Activated CD4-positive, alpha-beta T cell treated with anti-CD3 and anti-CD28 coated beads, Interleukin-2, amount 10 ng/mL, durations not matched to agents 24 days and 14 days (primary cell): ENCODE measurements at places on chromosomes 5 and 9. TPM values are rescaled to one million over a fixed set of nuclear protein-coding genes. Genes with fewer than 3 reads are reported as not detected.

IL3 gene
- total RNA-seq = 67.7 and 71.3 TPM in 2 replicates

DNA sequence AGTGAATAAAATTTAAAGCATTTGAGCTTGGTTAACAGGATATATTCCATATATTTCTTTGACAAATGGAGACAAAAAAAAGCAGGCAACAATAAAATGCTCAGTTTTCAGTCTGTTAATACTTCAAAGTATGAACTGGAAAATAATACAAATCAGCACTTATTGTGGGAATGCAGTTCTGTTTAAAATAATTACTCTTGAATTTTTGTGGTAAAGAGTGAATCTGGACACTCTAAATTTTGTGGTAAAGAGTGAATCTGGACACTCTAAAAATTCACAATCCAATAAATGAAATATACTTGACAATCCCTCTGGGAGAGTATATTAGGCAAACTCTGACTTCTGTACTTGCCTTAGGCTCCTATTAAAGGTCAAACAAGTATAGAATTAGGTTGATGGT lies 141.9 kb upstream of the RASA1 start:
- DNase-seq = no peak

DNA sequence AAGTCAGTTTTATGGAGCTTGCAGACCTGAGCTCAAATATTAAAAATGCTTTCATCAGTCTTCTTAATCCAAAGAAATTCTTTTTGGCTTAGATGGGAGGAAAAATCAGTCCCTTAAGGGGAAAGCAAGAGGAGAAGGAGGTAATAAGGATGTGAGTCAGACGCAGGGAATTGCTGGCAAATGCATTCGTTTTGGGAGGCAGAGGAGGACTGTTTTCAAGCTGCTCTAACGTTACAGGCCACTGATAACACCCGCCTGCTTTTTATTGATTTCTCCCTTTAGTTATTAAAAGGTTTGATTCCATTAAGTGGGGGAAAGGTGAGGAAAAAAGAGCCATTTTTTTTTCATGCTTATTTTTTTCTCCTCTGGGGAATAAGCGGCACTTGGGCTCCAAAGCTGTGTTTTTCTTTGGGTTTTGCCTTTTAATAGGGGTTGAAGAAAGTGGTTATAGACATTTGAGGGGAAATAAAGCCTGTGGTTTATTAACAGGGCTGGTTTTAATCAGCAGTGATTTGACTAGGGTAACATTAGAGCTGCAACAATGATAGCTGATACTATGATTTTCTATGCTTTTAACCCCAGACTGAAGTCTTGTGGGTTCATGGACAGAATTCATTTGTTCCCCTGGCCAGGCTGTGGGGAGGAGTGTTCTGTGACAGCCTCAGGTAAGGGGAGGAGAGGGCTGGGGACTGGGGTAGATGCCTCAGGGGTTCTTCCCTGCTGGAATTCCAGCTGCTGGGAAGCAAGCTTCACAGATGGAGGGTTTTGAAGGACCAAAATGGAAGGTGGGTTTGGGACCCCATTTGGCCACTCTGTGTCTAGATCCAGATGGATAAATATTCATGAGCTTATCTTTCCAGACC lies 225.2 kb downstream of the GAS1 start:
- no peak for DNase-seq

- DNase-seq = no peak
Observed at GRCh38 chr5:123874600-123875201, 362.7 kb downstream of the CSNK1G3 start.

DNA sequence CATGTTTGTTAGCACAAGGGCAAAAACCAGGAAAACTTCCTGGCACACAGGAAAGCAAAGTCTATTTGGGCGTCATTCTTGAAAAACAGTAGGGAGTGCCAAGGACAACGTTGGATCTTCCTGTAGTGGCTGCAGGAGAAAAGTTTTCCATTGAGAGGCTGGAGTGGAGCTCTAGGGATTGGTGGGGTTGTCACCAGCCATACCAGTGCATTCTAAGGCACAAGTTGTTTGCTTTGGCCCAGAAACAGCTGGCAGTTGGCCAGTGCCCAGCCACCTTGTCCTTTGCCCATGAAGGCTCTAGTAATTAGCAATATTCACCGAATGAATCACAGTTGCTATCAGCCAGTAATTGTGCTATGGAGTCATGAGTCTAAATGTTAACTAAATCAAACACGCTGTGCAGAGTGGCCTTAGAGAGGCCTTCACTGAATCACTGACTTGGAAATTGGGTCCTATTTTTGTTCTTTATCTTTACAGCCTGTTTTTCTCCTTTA lies 26.4 kb downstream of the TNFSF15 start:
- DNase-seq = no peak

- DNase-seq = no peak
Observed at GRCh38 chr9:3059781-3060468, 216.0 kb upstream of the PUM3 start.

CDC25C gene
- 6.7 and 7.9 TPM in 2 replicates for total RNA-seq

FOXD4L4 gene
- not detected in 2 replicates for total RNA-seq

- DNase-seq = no peak
Observed at GRCh38 chr9:27586304-27586703, 13.0 kb upstream of the C9orf72 start.

GRCh38 chr9:882416-882924 lies 41.0 kb downstream of the DMRT1 start:
- DNase-seq = no peak

NR5A1 gene
- not detected in 2 replicates for total RNA-seq

RAD50 gene
- total RNA-seq = 37.4 and 39.5 TPM in 2 replicates

DNA sequence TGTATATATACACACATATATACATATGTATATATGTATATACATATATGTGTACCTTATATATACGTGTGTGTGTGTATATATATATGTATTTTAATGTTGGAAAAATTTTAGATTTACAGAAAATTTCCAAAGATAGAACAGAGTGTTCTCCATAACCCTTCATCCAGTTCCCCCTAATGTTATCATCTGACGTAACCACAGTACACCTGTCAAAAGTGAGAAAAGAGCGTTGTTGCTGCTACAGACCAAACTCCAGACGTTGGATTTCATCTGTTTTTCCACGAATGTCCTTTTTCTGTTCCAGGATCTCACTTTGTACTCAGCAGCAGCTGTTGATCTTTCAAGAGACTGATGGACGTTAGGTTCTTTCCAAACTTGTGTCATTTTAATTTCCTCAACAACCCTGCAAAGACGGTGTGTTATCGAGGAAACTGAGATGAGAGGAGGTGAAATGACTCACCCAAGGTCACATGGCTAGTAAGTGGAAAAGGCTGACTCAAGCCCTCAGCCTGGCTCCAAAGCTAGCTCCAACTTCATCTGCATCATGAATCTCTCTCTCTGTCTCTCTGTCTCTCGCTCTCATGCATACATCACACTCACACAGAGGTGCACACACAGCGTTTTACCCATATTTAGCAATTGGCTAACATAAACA lies 17.0 kb upstream of the NTNG2 start:
- DNase-seq = peak; percentile 70

DNA sequence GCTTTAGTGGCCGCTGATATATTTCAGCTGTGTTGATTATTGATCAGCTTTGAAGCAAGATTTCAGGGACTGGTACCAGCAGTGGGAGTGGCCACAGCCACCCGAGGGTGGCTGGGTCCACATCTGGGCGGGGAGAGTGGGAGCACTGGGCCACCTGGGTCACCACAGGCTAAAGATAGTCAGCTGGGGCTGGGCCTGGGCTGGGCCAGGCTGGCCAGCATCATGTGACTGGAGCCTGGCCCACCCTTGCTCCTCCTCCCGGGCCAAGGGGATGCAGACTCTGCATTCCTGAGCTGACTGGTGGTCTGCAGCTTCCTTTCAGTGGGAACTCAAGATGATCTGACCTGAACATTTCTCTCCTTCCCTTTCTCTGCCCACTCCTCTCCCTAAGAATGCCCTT lies 27.1 kb downstream of the LARP1 start:
- DNase-seq = no peak

GRCh38 chr5:38393636-38394035 lies 135.3 kb downstream of the EGFLAM start:
- no peak for DNase-seq

HEMGN gene
- total RNA-seq = 0.38 and 0.54 TPM in 2 replicates

DNA sequence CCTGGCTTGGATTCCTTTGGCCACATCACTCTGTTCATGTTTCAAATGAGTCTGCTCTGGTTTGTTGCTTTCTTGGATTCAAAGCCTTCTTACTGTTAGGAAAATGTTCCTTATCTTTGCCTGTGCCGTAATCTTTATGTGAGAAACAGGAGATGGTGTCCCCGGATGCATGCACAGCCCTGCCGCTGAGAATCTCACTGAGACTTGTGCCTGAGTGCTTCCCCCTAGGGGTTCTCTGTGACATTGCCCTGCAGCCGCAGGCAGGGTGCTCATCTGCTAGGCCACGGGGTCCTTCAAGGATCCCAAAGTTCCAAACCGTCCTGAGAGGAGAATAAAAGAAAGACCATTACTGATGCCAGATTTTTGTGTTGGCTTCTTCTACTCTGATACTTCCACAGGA lies 81.4 kb upstream of the ANKRD55 start:
- DNase-seq = no peak

ZNF300 gene
- total RNA-seq = 0.47 and 0.54 TPM in 2 replicates

DNA sequence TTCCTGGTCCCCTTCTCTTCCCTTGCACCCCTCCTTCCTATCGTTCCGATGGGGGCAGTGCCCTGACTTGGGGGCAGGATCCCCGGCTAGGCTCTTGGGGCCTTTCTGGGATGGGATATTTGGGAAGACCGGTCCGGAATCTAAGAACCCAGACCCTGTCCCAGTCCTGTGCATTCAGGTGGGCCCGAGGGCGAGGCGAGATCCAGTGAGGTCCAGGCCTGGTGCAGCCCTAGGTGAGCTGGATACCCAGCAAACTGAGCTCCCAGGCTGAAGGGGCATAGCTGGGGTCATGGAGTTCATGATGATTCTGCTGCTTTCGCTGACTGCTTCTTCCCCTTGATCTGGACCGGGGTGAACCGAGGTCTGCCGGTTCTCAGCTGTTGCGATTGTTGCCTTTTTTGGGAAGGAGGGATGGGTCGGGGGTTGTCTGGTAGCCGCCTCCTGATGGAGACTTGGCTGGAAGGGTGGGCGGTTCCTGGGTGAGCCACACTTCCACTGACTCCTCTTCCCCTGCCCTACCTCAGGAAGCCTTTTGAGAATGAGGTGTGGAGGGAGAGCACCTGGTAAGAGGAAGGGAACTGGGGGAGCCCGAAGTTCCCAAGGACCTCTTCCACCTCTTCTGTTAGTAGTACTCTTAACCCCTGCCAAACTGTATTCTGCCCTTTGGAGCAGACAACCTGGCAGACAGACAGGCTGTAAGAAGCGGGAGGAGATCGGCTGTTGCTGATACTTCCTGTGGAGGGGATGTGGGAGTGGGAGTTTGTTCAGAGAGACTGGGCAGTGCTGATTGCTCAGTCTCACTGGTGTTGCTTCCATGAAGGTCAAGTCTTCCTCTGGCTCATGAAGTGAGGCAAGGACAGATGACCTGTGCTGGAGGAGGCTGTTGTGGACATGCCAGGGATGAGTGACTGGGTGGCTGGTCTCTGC lies 1.0 kb downstream of the LRRC8A start:
- peak; percentile 72 for DNase-seq

GRCh38 chr9:88926781-88927505 lies 64.3 kb upstream of the S1PR3 start:
- DNase-seq = no peak

DNA sequence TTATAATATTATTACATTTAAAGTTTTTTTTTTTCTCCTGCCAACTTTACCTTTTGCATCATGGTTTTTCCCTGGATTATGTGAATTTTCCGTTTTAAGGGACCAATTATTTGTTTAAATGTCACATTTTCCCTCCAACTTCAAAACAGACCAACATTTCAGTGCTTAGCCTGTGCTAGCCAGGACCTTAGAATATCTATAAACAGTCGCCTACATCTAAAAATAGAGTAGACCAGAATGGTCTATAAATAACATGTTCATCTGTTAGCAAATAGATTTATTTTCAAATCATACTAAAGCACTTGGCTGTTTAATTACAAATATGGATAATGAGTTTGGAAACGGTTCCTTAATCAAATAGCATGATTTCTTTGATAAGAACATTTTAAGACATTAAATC lies 192.0 kb downstream of the FBN2 start:
- no peak for DNase-seq

CENPH gene
- 40.7 and 42.4 TPM in 2 replicates for total RNA-seq

DNA sequence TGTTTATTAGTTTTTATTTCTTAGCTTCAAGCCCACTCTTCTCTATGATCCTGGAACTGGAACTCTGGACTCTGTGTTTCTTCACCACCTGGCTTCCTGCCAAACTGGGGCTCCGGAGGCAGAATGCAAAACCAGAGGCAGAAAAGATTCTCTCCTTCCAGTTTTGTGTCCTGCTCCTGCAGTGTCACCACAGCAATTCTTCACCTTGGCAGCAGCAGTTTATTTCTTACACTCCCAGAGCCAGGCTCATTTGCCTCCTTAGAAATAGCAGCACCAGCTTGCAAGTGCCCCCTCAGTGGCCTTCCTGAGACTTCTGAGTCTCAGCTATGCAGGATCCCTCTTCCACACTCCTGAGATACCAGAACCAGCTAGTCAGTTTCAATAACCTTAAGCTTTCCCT lies 26.7 kb upstream of the CAMK4 start:
- no peak for DNase-seq

ASB6 gene
- 21.9 and 22.7 TPM in 2 replicates for total RNA-seq

DNA sequence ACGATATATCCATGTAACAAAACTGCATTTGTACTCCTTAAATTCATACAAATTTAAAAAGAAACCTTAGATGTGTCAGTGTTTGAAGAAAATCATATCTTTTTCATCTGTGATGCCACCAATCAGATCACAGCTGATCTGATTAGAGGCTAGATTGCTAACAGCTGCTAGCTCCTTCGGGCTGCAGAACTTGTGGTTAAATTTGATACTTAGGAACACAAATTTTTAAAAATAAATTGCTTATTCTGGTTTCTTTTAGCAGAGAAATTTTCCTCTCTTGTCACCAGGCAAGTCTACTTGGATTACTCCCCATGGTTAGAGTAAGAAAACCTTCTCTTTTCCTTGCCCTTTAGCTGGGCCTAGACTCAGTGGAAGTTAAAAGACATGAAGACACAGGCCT lies 94.6 kb upstream of the RANBP6 start:
- no peak for DNase-seq

- no peak for DNase-seq
Observed at GRCh38 chr9:129567329-129567728, 53.6 kb downstream of the C9orf50 start.

C9orf50 gene
- total RNA-seq = not detected in 2 replicates

LECT2 gene
- total RNA-seq = not detected in 2 replicates

SPINK6 gene
- not detected in 2 replicates for total RNA-seq

GRCh38 chr5:168219515-168220410 lies 71.7 kb upstream of the WWC1 start:
- DNase-seq = peak; percentile 86

DNA sequence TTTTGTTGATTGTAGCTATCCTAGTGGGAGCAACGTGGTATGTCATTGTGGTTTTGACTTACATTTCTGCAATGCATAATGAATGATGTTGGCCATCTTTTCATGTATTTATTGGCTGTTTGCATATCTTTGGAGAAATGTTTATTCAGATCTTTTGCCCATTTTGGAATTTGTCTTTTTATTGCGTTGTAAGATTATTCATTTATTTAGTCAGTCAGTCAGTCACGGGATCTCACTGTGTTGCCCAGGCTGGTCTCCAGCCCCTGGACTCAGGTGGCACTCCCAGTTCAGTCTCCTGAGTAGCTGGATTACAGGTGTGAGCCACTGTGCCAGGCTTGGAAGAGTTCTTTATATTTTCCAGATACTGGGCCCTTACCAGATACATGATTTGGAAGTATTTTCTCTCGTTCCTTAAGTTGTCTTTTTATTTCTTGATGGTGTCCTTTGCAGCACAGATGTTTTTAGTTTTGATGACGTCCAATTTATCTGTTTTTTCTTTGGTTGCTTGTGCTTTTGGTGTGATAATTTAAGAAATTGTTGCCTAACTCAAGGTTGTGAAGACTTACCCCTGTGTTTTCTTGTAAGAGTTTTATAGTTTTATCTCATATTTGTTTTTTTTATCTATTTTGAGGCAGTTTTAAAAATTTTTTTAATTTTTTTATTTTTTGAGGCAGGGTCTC lies 67.1 kb downstream of the EHMT1 start:
- DNase-seq = no peak
